ENCODE measurements at places on chromosomes 4 and X.

GRCh38 chr4:26191353-26191752 lies 129.5 kb upstream of the RBPJ start:
- no peak for DNase-seq

DNA sequence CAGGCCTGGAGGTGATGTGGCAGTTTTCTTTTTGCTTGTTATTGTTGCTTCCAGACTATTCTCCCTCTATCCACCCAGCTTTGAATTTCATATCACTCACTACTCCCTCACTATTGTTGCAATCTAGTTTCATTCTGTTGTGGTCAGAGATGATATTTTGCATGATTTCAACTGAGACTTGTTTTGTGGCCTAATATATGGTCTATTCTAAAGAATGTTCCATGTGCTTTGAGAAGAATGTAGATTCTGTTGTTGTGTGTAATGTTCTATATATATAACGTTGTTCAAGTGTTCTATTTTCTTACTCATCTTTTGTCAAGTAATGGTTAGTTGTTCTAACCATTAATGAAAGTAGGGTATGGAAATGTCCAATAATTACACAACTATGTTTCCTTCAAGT lies 59.0 kb downstream of the THOC2 start:
- no peak for DNase-seq

GRCh38 chrX:122982521-122982920 lies 201.6 kb upstream of the GRIA3 start:
- no peak for DNase-seq

- no peak for DNase-seq
Observed at GRCh38 chrX:9298221-9298620, 166.6 kb upstream of the TBL1X start.

DNA sequence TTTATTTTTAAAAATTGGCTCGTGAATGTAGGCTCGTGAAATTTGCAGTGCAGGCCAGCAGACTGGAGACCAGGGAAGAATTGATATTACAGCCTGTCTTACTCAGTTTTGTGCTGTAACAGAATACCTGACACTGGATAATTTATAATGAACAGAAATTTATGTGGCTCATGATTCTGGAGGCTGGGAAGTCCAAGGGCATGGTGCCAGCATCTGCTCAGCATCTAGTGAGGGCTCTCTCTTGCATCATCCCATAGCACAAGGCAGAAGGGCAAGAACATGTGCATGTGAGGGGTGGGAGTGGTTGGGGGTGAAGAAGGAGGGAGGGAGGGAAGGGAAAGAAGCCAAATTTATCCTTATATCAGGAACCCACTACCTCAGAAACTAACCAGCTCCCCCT lies 13.7 kb upstream of the CLTRN start:
- DNase-seq, result no peak

DNA sequence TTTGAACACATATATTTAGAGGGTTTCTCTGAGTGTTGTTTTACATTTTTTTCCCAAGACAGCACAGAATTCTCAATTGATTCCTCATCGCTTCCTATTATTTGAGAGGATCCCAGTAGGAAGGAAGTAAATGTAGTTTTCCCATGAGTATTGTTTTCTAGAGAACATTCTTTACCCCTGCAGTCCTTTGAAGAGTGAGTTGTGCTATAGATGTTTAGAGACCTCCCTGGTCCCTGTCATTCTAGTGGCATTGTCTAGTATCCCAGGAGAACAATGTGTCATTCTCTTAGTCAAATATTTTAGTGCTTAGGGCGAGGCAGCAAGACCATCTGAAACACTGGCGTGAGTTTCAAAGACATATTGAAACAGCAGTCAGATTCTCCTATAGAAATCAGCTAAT lies 32.5 kb downstream of the SORBS2 start:
- no peak for DNase-seq

DNA sequence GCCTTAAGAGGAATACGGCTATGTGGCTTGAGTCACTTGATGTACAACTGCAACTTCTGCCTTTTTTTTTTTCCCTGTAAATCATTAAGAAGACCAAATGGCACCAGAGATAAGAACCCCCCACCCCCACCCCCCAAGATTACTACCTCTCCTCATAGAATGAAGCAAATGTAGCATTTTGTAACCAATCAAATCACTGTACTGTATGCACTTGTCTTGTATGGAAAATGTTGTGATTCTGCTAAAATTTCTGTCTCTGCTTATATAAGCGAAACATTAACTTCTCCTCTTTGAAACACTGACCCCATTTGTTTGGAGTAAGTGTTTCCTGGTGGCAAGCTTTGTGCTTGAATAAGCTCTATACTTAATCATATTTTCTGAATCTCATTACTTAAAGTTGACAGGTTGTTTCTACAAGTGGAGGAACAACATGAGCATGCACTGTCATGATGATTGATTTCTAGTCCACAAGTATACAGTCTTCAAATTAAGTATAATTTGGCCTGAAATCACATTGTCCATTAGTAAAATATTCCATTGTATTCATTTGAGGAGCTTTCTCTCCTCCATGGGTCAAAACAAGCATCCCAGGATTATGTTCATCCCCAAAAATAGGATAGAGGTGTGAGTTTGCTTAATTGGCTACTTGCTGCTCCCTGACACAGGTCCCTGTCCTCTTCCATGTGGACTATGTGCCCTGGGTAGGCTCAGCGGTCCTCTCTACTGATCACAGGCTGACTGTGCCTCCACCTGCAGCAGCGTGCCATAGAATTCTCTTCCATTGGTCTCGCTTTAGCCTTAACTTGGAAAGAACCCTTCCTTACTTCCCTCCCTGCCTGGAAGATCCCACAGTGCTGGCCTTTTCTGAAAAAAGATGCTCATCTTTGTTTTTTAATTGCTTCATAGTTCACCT lies 104.0 kb upstream of the BMP2K start:
- DNase-seq, result no peak

DNA sequence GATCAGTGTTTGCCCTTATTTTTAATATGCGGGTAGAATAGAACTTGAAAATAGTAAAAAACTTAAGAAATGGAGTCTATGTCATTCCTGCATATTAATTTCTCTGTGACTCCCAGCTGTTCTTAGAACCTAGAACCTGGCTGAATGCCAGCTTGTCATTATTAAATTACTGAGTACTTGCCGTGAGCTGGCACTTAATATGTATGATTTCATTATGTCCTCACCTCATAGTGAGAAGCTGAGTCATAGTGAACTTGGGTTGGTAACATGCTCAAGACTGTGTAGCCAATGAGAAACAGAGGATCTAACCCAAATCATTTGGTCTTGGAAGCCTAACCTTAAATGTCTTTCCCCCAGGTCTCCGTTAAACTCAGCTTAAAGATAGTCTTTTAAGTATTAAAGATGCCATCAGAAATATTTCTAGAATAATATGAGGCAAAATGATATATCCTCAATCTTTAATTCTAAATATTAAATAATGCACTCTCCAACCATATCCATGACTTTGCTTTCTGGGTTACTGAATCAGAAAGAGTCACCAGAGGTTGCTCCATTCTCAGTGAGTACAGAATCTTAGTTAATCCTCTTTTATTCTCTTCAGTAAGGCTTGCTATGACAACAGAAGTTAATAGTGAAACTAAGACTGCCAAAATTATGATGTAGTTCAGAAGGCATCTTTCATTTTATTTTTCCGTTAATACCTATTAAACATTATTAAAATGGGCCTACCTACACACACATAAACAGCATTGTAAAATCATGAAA lies 58.6 kb upstream of the TLL1 start:
- DNase-seq, result no peak

GRCh38 chr4:177562859-177563258 lies 120.6 kb upstream of the AGA start:
- no peak for DNase-seq

DNA sequence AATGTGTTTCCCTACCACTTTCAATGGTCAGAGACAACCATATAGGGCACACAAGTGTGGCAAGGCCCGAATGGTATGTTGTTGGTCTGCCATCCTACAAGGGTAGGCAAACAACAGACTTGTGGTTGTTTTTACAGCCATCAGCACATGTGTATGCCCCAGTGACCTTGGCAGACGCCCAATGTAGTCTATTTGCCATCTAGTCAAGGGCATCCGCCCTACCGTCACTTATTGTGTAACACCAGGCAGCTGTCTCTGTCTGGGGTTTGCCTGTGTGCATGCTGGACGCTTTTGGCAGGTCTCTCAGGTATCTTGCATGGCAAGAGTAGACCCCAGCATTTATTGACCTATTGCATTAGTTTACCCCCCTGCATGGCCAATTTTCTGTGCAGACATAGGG lies 1145.5 kb upstream of the POU3F4 start:
- DNase-seq, result no peak

DNA sequence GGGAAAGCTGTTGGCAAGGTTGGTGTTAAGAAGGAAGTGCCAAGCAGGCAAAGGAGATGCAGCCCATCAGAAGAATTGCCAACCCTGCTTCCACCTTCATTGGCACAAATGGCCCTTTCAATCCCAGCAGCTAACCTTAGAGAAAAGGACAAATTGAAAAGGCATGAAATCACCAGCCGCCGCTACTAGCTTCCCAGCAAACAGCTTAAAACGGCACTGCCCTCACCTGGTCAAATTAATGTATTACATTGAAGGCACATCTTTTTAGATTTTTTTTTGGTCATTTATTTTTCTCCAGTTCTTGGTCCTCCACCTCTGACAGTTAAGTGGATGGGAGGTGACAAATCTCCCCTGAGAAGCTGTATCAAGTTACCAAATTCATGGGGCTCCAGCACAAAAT lies 51.0 kb upstream of the NHSL2 start:
- no peak for DNase-seq
